ENCODE measurements at places on chromosomes 7 and 10.

GRCh38 chr7:26912933-26913536, 48.6 kb upstream of the SKAP2 start:
- DNase-seq: no peak

GRCh38 chr7:103809229-103809994, 180.0 kb downstream of the RELN start:
- DNase-seq: no peak

DNA sequence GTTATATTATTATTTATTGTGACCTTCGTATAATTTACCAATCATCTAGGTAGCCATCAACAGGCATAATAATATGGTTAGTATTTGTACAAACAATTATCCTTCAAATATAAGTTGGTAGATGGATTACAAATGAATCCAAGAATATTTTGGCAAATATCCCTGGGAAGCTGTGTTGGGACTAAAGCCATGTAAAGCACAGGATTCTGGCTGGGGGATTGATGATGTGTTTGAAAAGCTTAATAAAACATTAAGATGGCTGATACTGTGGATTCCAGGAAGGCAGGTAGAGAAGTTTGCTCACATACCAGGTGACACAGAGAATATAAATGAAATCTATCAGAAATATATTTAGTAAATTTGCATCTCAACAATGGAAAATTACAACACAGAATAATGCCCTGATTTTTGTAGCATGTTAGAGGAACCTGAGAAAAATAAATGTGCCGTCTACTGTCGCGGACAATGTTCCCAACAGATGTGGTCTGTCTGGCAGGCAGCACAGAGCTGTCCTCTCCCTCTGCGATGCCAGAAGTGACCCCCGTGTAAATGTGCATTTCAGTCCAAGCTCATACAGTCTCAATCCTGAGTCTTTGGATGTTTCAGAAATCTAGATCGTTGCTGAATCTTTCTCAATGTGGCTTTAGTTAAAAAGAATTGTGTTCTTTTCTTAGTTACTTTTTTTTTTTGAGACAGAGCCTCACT, 125.0 kb downstream of the TEX36 start:
- DNase-seq: no peak

- DNase-seq: no peak
Measured at GRCh38 chr10:89515031-89515841, 20.2 kb downstream of the SLC16A12 start.

DNA sequence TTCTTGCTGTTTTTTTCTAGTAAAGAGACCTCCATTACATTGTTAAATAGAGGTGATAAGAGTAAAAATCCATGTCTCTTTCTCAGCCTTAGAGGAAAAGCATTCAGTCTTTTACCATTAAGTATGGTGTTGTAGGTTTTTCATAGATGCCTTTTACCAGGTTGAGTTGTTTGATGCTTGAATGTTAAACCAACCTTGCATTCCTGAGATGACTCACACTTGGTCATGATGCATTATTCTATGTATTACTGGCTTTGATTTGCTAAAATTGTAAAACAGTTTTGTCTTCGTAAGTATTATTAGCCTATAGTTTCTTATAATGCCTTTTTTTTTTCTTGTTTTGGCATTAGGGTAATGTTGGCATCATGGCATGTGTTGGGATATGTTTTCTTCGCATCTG, 90.0 kb downstream of the ANKRD61 start:
- DNase-seq: no peak

DNA sequence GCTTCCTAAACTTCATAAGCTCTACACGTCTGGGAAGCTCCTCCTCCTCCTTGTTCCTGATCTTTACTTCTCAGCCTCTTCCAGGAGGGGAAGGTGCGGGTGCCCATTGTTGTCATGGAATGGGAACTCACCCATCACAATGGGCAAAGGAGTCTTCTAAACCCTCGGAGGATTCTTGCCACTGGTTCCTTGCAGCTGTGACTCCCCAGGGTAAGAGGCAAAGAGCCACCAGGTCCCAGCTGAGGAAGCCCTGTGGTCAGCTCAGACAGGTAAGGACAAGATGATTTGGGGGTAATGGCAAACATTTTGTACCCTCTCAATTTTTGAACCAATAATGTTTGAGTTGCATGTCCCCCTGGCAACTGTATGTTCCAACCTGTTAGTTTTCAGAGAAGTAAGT, at the start of gene TEX36:
Gene TEX36 (minus strand): TSS at position 101 of the 400 bp plus-strand sequence. CDS start 174 bp downstream, outside the sequence.
- no peak for DNase-seq

DNA sequence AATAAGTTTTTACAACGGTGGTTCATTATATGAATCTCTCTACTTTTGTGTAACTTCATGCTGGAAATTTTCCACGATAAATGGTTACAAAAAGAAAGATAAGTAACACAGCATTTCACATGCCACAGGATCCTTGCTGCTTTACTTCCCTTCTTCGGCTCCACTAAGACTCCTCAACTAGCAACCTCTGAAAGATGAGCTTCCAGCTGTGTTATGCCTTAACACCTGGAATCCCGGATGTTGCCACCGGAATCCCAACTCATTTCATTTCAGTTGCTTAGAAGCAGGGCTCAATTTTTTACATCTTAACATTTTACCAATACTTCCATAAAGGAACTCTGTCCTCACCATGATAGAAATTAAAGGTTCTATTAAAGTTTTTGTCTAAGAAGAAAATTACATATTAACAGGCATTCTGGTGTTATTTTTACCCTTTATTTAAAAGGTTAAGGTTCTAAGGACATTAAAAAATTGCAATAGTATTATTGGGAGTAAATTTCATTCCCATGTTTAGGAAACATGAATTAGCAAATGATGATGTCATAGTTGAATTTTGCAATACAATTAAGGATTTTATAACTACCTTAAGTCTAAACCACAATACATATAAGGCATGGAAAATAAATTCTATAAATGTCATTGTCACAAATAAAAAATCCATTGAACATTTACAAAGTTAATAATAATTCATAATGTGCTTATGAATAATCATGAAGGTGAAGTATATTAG, 57.1 kb upstream of the IL6 start:
- no peak for DNase-seq

DNA sequence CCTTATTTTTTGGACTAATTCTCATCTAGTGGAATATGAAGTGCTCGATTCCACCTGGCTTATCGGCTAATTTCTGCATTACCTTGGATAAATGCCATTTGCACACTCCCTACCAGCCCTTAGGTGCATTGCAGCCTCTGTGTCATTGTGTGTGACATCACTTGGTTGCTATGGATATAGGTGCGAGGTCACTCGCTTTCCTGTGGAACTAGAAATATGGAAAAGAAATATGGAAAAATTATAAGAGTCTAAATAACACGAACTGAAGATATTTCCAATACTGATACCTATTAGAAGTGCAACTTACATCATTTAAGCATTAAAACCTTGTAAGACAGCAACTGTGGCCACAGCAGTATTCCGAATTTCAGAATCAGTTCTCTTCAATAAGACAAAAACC, 2.0 kb downstream of the YWHAG start:
- DNase-seq: no peak

GRCh38 chr10:66980246-66980815, 54.5 kb downstream of the LRRTM3 start:
- DNase-seq: no peak

GRCh38 chr10:133481086-133481643, 27.4 kb downstream of the SCART1 start:
- DNase-seq: no peak

DNA sequence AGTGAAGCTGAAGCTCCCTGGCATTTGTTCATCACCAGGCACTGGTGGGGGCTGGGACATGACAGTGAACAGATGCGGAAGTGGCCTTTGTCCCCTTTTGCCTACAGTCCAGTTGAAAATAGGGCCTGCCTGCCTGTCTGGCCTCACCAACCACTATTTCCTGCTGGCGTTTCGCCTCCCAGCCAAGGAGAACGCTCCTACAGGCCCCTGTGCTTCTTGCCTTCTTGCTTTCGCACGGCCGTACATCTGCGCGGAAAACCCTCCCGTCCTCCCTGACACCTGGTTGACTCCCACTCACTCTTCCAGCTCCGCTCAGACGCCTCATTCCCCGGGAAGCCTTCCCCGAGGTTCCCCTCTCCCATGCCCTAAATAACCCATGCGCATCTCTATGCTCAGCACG, 317.3 kb downstream of the PRPF18 start:
- no peak for DNase-seq

- peak; percentile 75 for DNase-seq
Measured at GRCh38 chr7:151085691-151086620, at the start of gene AGAP3. Gene AGAP3, plus strand, starts transcription at chr7:151086475. Its CDS starts 267 bp downstream, at chr7:151086742.

GRCh38 chr10:69644658-69645295, 14.7 kb downstream of the FAM241B start:
- peak; percentile 59 for DNase-seq

DNA sequence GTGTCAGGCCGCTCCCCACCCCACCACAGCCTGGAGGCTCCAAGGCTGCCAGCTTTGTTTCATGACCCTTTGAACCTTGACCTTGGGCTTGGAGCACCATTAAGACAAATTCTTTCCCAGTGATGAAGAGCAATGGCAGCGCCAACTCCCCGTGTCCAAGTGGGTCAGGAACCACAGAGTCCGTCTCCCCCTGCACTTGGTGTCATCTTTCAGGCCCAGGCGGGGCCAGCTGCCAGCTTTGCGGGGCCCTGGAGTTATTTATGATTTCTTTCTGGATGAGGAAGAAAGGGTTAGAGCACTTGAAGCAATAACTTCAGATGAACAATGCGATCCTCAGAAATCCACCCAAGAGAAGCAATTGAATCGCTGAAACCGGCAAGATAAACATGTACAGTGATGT, 110.8 kb downstream of the MYL10 start:
- no peak for DNase-seq

GRCh38 chr10:2963889-2964631, 103.3 kb upstream of the PFKP start:
- DNase-seq: no peak

GRCh38 chr7:136027160-136027559, 50.0 kb upstream of the MTPN start:
- no peak for DNase-seq

- DNase-seq: no peak
Measured at GRCh38 chr10:110737886-110738634, 93.9 kb downstream of the RBM20 start.

DNA sequence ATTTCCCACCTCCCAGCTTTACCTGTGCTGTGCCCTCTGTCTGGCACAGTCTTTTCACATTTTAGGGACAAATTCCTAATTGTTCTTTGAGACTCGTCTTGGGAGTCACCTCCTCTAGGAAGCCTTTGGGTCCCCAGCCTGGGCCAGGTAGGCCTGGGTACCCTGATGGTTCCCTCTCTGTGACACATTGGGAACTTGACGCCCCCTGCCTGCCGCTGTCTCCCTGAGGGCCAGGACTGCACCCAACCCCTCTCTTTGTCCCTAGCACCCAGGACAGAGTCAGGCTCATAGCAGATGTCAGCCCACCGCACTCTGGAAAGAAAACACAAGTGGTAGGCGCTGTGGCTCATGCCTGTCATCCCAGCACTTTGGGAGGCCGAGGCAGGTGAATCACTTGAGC, 71.4 kb downstream of the GTF2IRD1 start:
- no peak for DNase-seq

- DNase-seq: no peak
Measured at GRCh38 chr10:132527339-132528063, 10.1 kb upstream of the INPP5A start.

GRCh38 chr7:92840316-92840715, 3.9 kb upstream of the CDK6 start:
- no peak for DNase-seq

DNA sequence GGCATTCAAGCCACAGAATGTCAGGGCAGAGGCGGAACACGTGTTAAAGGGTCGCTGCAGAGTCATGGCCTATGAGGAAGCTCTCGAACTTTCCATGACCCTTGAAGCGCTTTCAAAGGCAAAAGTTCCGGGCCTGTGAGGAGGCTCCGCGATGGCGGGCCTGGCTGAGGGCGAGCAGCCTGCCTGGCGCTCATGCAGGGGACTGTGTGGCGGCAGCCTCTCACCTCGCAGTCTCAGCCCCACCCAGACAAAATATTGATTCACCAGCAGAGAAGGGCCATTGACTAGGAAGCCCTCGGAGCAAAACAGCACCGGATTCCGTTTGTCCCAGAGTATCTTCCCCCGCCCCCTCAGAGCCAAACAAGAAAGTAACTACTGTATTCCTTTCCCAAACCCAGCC, 12.8 kb upstream of the CNNM1 start:
- no peak for DNase-seq

- DNase-seq: no peak
Measured at GRCh38 chr10:105855791-105856190, 1214.7 kb downstream of the SORCS3 start.

All from activated T-cell treated with anti-CD3 and anti-CD28 coated beads, Interleukin-2, amount 50 U/mL, for 24 hours (primary cell).